Smooth muscle cell of the brain vasculature (primary cell): ENCODE measurements at places on chromosomes 12 and 14.
A peak's percentile ranks its signal among the peaks of the same experiment; 100 is the strongest.

GRCh38 chr14:99168330-99168729 is 103.7 kb downstream of the BCL11B start:
- DNase-seq: no peak

GRCh38 chr14:33026850-33027430 is 88.3 kb downstream of the NPAS3 start:
- DNase-seq: no peak

DNA sequence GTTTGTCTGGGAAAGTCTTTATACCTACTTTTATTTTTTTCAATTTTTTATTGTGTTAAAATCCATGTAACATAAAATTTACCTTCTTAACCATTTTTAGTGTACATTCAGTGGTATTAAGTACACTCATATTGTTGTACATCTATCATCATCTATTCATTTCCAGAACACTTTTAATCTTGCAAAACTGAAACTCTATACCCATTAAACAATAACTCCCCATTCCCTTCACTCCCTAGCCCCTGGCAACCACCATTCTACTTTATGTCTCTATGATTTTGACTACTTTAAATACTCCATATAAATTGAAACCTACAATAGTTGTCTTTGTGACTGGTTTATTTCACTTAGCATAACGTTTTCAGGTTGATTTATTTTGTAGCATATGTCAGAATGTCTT is 131.9 kb upstream of the SLC38A2 start:
- no peak for DNase-seq

DNA sequence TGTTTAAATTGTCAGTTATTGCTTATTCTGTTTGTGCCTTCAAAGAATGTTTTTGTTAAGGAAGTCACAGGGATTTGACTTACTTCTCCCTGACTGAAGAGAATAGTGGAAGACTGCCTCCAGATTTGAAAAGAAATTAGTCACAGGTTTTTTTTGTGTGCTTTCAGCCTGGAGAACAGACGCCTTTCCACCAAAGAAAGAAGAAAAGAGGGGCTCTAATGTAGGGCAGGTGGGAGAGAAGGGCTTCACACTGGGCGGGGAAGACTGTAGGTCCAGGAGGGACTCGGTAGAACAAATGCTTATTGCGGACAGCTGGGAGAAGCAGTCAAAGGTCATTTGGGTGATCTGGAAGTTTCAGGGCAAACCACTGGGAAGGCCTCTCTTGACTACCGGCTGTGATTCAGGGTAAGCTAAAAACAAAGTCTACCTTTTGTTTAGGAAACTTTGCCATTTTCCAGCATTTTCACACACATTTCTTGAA is 76.8 kb downstream of the SAMD4A start:
- no peak for DNase-seq

DNA sequence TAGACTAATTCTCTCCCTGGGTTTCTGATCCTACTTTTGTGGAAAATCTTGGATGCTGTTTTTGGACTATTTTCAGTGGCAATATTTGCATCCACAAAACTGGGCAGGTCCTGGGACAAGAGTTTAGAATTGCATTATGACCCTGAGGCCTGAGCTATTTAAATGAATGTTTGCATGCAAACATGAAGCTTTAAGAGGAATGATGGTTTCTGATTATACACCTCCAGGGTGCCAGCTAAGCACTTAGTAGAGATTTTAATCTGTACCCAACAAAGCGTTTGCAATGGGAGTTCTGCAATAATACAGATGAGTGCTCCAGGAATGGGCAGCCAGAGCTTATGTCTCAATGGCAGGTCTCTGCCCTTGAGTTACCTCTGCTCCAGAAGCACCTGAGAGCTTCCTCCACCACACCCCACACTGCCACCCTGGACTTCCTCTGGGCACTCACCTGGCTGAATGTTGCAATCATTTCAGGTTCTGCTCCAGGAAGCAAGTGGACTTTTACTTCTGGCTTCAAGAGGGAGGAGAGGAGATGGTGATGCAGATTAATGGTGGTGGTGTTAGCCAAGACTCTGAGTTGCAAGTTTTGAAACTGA is 6.0 kb upstream of the SPTLC2 start:
- DNase-seq: no peak

GRCh38 chr14:93343266-93343665 is 3.7 kb upstream of the COX8C start:
- no peak for DNase-seq

- no peak for DNase-seq
These were observed 332.5 kb downstream of the RGS6 start for GRCh38 chr14:72264716-72265115.

- DNase-seq: no peak
These were observed 85.1 kb upstream of the CCDC91 start for GRCh38 chr12:28104903-28105864.

DNA sequence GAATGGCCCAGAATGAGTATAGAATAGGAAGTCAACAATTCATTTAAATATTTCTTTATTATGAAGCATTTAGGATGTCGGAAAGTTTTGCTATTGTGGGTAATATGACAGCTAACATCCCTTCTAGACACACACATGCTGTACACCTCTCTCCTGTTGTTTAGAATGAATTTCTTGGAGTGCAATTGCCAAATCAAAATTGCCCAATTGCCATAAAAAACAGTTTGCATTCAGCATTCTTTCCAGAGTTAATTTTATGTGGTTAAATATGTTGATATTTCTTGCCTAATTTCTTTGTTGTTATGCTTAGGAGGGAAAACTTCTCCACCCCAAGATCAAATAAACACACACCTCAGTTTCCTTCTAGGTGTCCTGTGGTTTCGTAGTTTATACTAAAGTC is 16.9 kb upstream of the SMCO2 start:
- DNase-seq: no peak

GRCh38 chr12:89364058-89364457 is 11.8 kb upstream of the DUSP6 start:
- no peak for DNase-seq

- no peak for DNase-seq
These were observed 191.2 kb upstream of the GARIN2 start for GRCh38 chr14:66998013-66998412.

- DNase-seq: no peak
These were observed 64.5 kb upstream of the DDX11 start for GRCh38 chr12:31008961-31009840.

- no peak for DNase-seq
These were observed 169.8 kb downstream of the OTOGL start for GRCh38 chr12:80268924-80269749.

DNA sequence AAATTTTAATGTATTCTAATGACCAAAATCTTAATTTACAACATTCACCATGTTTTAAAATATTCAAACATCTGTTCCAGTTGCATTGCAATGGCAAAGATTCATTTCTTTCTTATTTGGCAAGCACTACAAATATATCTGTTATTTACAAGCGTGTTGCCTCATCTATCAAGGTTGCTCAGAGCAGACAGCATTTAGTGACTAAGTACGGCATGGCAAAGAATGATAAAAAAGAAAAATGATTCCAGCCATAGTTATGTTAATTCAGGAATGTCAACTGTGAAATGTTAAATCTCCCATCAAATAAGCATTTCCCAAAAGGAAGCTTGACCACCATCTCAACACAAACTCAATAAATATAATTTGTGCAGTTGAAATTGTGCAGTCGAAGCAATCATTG is 312.1 kb downstream of the SEC23A start:
- DNase-seq: no peak

DNA sequence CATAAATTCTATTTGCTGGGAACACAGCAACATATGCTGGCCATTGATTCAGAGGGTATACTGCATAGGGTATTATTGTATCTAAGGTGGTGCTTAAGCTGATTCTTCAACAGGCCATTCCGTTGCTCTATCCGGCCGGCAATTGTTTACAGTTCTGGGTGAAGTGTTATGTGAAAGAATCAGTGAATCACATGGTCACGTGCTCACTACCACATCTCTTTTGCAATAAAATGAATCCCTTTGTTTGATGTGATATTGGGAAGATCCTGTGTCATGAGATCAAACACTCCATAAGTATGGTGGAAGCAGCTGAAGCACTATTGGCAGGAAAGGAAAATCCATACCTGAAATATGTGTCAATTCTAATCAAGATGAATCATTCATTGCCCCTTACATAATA is 7.6 kb upstream of the USP15 start:
- DNase-seq: no peak

DNA sequence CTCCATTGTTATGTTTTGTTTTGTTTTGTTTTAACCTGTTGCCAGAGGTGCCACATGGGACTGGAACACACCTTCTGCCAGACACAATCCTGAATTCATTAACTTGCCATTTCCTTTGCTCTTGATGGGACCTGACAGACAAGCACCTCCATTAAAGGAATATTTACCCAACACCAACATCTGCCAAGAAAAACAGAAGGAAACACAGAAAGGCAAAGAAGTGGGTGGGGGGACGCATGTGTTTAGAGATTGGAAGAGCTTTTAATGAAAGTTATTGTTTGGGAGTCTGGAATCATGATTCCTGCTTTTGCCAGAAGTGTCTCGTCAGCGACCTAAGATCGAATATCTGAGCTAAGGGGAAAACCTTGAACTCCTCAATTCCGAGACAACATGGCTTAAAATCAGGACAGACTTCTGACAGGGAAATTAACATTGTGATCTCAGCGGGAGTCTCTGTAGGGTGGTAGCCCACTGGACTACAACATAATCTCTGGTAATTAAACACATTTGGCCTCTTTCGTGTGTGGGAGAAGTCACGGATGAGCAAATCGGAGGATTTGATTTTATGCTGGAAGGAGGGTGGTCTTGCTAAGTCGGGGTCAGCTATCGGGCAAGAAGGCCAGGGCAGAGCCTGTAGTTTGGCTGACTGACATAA is 210.4 kb upstream of the FAR2 start:
- DNase-seq: no peak

DNA sequence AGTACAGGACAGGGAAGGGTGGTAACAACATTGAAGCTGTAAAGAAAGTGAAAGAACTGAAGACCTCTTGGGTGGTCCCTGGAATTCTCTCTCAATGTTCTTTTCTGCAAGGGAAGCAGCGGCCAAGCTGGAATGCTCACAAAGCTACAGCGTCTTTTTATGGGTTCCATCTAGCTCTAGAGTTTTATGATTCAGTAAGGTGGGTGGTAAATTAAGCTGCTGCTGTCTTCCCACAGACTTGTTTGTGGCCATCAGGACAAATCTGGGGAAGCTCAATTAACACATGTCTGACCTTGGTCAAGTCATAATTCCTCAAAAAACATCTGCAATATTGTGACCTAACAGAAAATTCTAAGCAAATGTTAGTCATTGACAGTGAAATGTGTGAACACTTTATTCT is 139.1 kb downstream of the MED13L start:
- no peak for DNase-seq

DNA sequence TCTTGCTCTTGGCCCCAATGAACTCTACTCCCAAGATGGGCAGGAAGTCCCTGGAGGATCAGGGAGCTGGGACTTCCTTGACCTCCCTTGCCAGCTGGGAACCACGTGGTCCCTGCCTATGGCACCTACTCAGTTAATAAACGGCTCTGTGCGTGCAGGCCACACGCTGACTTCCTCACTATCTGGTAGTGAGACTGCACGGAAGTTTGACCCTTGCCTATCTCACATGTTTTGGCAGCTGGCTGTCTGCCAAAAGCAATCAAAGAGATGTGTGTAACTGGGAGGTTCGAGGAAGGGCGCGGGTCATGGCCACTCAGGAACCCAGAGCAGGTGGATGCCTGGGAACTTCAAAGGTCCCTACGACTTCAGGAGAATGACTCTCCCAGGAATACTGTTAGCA is 57.9 kb downstream of the RFLNA start:
- no peak for DNase-seq

DNA sequence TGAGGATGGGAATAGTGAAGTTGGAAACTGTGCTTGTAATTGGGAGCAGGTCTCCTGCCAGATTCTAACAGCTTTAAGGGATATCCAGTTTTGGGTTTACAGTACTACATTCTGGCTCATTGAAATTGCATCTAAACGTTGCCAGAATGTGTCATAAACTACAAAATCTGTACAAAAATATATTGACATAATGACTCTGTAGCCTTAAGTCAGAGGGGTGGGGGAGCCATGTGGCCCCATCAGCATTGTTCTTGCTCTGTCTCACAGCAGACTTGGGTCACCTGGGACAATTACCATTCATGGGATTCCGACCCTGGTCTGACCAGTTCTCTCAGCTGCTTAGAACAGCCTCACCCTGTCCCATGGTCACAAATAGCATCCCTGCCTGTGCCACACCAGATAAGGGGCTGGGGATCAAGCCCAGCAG is 43.3 kb upstream of the MED13L start:
- no peak for DNase-seq

- peak; percentile 86 for DNase-seq
These were observed 89.7 kb downstream of the CAND1 start for GRCh38 chr12:67358781-67359338.

GRCh38 chr12:21221778-21222177 is 90.8 kb downstream of the SLCO1B1 start:
- DNase-seq: no peak

DNA sequence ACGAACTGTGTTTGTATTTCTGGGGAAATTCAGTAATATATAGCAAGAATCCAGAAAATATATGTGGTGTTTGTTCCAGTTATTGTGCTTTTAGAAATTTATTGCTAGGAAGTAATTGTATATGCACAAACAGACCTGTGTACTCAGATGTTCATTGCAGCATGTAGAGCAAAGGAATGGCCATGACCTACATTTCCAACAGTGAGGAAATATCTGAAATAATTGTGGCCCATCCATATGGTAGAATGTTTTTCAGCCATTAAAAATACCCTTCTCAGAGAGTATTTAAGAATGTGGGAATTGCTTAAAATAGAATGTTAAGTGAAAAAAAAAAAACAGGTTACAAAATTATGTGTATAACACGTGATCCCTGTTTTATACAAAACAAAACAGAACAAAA is 77.3 kb downstream of the TMX1 start:
- no peak for DNase-seq

GRCh38 chr12:12693111-12693671 is 2.8 kb downstream of the GPR19 start:
- no peak for DNase-seq

- DNase-seq: peak; percentile 15
These were observed 24.0 kb downstream of the FGF6 start for GRCh38 chr12:4421590-4422031.
